ENCODE measurements at places on chromosomes 4 and X.

DNA sequence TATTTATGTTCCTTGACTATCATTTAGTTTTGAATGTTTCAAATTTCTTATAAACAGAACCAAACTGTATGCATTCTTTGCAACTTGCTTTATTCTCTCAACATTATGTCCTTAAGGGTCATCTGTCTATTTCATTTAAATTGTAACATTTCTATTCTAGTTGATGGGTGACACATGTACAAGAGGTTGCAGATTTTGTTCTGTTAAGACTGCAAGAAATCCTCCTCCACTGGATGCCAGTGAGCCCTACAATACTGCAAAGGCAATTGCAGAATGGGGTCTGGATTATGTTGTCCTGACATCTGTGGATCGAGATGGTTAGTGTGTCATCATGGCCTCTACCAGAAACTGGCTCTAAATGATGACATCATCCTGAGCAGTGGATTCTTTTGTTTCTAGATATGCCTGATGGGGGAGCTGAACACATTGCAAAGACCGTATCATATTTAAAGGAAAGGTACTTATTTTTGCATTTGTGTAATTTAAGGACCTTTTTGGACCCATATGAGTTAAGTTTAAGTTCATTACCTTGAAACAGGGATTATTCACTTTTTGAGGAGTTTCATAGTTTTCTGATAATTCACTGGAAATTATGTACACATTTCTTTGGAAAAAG lies 6.1 kb downstream of the LIAS start:
- no peaks in the 10 kb centered on the region for H3K4me1 ChIP-seq
- H3K27me3 ChIP-seq: no peaks in the 10 kb centered on the region
- DNase-seq: no peak
- H3K27ac ChIP-seq: no peak overlapping the region
- H3K36me3 ChIP-seq: peaks cover 34% of the 10 kb centered on the region
- no peak overlapping the region for H3K4me3 ChIP-seq

GRCh38 chr4:111400741-111401140 lies 744.5 kb upstream of the FAM241A start:
- no peak overlapping the region for H3K27ac ChIP-seq
- no peaks in the 10 kb centered on the region for H3K4me1 ChIP-seq
- H3K36me3 ChIP-seq: no peaks in the 10 kb centered on the region
- H3K4me3 ChIP-seq: no peak overlapping the region
- DNase-seq: no peak

- H3K4me1 ChIP-seq: peaks cover 34% of the 10 kb centered on the region
- H3K27ac ChIP-seq: no peak overlapping the region
- peak; percentile 22 for DNase-seq
- H3K27me3 ChIP-seq: no peaks in the 10 kb centered on the region
- no peak overlapping the region for H3K4me3 ChIP-seq
These were observed 21.2 kb downstream of the SRD5A3 start for GRCh38 chr4:55367084-55367722.

- H3K4me3 ChIP-seq: no peak overlapping the region
- DNase-seq: no peak
- no peaks in the 10 kb centered on the region for H3K27me3 ChIP-seq
- H3K36me3 ChIP-seq: no peaks in the 10 kb centered on the region
These were observed 404.5 kb downstream of the GBA3 start for GRCh38 chr4:23097251-23097650.

DNA sequence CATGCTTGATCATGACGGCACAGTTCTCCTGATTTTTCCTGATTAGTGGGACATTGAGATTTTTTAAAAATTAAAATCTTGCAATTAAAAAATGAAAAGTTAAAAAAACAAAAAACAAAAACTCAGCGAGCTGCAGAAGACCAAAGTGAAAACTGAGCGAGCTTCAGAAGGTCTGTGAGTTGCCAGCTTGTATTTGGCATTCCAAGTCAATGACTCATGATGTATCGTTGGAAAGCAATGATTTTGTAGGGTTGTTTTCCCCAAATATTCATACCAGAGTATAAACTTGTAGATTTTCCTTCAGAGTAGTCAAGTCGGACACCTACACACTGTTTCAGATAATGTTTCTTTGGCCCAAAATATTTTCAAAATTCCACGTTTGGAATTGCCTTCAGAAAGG lies 76.9 kb downstream of the LRRC66 start:
- no peak for DNase-seq
- no peaks in the 10 kb centered on the region for H3K27me3 ChIP-seq
- H3K4me1 ChIP-seq: no peaks in the 10 kb centered on the region
- no peaks in the 10 kb centered on the region for H3K36me3 ChIP-seq

GRCh38 chr4:124028182-124028581 lies 631.6 kb downstream of the SPRY1 start:
- no peaks in the 10 kb centered on the region for H3K36me3 ChIP-seq
- H3K27ac ChIP-seq: no peak overlapping the region
- H3K4me3 ChIP-seq: no peak overlapping the region
- H3K4me1 ChIP-seq: no peaks in the 10 kb centered on the region

DNA sequence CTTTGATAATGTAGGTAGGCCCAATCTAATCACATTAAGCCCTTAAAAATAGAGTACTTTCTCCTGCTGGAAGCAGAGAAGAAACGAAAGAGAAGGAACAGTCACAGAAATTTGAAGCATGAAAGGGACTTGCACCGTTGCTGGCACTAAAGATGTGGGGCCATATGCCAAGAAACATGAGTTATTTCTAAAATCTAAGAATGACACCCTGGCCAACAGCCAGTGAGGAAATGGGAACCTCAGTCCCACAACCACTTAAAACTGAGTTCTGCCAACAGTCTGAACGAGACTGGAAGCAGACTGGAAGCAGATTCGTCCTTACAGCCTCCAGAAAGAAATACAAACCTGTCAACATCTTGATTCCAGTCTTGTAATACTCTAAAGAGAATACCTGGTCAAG lies 70.1 kb downstream of the CENPC start:
- no peak overlapping the region for H3K27ac ChIP-seq
- DNase-seq: no peak
- no peaks in the 10 kb centered on the region for H3K27me3 ChIP-seq
- H3K4me1 ChIP-seq: peaks cover 13% of the 10 kb centered on the region
- H3K36me3 ChIP-seq: peaks cover 7% of the 10 kb centered on the region

DNA sequence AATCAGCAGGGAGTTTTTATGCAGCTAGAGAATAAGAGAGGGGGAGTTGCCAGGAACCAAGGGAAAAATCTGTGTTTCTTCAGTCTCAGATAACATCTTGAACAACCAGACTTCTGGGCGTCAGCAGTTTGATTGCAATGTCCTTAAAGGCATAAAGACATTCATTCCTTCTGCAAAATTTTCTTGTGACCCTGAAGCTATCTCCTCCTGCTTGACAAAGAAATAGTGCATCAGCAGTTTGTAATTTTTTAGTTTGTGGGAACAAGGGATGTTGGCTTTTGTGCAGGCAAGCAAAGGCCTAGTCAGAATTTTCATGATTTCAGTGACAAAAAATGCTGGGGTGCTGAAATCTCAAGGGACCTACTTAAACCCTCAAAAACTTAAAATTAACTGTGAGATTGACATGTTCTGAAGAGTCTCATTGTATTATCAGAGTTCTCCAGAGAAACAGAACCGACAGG lies 125.8 kb upstream of the UNC5C start:
- H3K36me3 ChIP-seq: no peaks in the 10 kb centered on the region
- H3K27me3 ChIP-seq: no peaks in the 10 kb centered on the region
- no peaks in the 10 kb centered on the region for H3K4me1 ChIP-seq
- no peak overlapping the region for H3K27ac ChIP-seq
- no peak overlapping the region for H3K4me3 ChIP-seq

DNA sequence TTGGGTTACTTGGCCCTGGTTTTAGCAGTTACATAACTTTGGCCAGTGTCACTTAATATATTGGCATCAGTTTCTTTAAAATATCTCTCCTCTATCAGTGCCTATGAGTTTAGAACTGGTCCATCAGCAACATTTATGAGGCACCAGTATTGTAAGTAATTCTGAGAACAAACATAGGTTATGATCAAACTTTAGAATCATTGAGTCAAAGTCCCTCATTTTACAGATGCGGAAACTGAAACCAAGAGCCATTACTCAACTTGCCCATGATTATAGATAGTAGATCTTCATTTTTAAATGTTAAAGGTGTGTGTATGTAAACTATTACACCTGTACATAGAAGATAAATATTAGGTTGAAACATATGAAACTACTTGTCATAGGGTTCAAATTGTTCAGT lies 4.5 kb downstream of the NIPAL1 start:
- peaks cover 6% of the 10 kb centered on the region for H3K4me1 ChIP-seq
- no peak overlapping the region for H3K4me3 ChIP-seq
- no peak for DNase-seq
- no peak overlapping the region for H3K27ac ChIP-seq
- H3K27me3 ChIP-seq: peaks cover 17% of the 10 kb centered on the region

DNA sequence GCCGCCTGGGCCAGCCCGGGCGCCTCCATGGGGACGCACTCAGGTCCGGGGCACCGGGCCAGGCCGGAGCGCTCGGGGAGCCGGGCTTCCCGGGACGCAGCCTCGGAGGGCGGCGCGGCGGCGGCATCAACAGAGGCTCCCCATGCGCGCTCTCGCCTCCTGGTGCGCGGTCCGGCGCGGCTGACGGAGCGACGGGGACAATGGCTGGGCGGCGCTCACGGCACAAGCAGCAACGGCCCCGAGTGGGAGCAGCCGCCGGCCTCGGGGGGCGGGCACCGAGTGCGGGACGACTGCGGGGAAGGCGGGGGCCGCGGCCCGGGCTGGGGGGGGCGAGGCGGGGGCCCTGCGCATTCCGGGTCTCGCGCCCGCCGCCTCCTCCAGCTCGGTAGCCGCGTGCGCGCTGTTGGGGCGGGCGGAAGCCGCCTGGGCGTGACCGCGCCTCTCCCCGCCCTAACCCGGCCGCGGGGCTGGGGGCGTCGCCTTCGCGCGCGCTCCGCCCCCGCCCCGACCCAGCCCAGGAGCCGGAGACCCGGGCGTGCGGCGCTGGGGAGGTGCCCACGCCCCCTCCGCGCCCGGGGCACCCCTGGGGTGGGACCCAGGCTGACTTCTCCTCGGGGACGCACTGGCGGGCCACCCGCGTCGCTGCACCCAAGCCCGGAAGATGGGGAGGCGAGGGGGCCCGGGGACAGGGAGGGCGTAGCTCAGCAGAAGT lies at the start of gene PRKX:
PRKX (minus strand) TSS at position 425 of the 712 bp plus-strand sequence; CDS start at position 29, 396 bp downstream.
- peaks cover 5% of the 10 kb centered on the region for H3K27me3 ChIP-seq
- H3K4me3 ChIP-seq: peak within 1 kb of the TSS; percentile 63
- no peaks in the 10 kb centered on the region for H3K4me1 ChIP-seq
- no peak within 1 kb of the TSS for H3K27ac ChIP-seq
- no peaks in the 10 kb centered on the region for H3K36me3 ChIP-seq

GRCh38 chr4:153265306-153266047 lies 61.2 kb downstream of the TRIM2 start:
- no peaks in the 10 kb centered on the region for H3K36me3 ChIP-seq
- H3K4me1 ChIP-seq: peaks cover 43% of the 10 kb centered on the region
- no peaks in the 10 kb centered on the region for H3K27me3 ChIP-seq
- no peak overlapping the region for H3K4me3 ChIP-seq
- no peak overlapping the region for H3K27ac ChIP-seq
- no peak for DNase-seq

DNA sequence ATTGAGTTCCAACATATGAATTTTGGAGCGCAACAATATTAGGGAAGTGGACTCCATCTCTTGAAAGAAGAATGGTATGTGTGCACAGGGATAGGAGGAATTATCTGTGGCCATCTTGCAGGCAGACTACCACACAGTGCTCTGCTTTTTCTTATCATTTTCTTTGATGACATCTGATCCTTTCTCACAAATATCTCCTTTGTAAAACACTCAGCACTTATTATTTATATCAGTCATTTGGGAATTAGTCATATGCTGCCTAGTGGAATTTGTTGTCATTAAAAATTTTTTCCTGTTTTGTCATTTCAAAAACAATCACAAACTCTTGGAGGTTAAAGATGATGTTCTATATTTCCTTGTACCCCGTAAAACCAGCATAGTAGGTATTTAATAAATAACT lies 444.3 kb upstream of the ATOH1 start:
- no peaks in the 10 kb centered on the region for H3K4me1 ChIP-seq
- DNase-seq: no peak
- H3K36me3 ChIP-seq: no peaks in the 10 kb centered on the region
- H3K27ac ChIP-seq: no peak overlapping the region
- no peak overlapping the region for H3K4me3 ChIP-seq

GRCh38 chr4:22071749-22072148 lies 123.2 kb upstream of the KCNIP4 start:
- H3K27ac ChIP-seq: no peak overlapping the region
- no peak overlapping the region for H3K4me3 ChIP-seq
- DNase-seq: no peak
- no peaks in the 10 kb centered on the region for H3K4me1 ChIP-seq

GRCh38 chr4:41655177-41655576 lies 93.3 kb downstream of the PHOX2B start:
- H3K4me3 ChIP-seq: no peak overlapping the region
- no peak for DNase-seq
- H3K36me3 ChIP-seq: no peaks in the 10 kb centered on the region
- no peaks in the 10 kb centered on the region for H3K27me3 ChIP-seq
- no peak overlapping the region for H3K27ac ChIP-seq

DNA sequence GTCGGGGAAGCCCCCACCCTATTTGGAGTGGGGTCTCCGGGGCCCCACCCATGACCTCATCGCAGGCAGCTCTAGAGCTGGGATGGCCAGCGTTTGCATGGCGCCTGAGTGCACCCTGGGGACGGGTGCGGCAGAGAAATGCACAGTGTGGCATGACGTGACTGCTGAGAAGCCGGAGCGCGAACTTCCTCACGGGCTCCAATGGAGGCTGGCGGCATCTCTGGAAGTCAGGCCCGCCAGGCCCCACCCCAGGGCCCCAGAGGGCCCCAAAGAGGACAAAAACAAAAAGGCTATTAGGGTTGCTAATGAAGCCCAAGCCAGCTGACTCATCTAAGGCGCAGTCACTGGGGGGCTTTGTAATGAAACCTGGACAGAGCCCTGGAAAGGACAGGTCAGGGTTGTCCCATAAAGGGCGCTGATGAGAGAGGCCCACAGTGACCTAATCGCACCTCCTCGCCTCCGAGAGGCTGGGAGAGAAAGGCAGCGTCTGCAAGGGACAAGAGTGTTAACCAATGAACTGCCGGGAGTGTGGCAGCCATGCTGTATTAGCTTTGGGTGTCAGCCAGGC lies 86.0 kb upstream of the C1QTNF7 start:
- no peak overlapping the region for H3K27ac ChIP-seq
- no peak for DNase-seq
- no peaks in the 10 kb centered on the region for H3K27me3 ChIP-seq
- H3K4me1 ChIP-seq: 0 out of 2 replicates have a peak, but pooled peaks cover 5% of the 10 kb centered on the region
- H3K4me3 ChIP-seq: no peak overlapping the region

- no peaks in the 10 kb centered on the region for H3K27me3 ChIP-seq
- no peak for DNase-seq
- H3K4me1 ChIP-seq: no peaks in the 10 kb centered on the region
- no peak overlapping the region for H3K27ac ChIP-seq
- H3K36me3 ChIP-seq: no peaks in the 10 kb centered on the region
These were observed 207.0 kb downstream of the NAP1L3 start for GRCh38 chrX:93466383-93466782.

- no peak overlapping the region for H3K27ac ChIP-seq
- H3K36me3 ChIP-seq: no peaks in the 10 kb centered on the region
- H3K4me3 ChIP-seq: no peak overlapping the region
- H3K4me1 ChIP-seq: peaks cover 15% of the 10 kb centered on the region
These were observed 217.9 kb downstream of the ARAP2 start for GRCh38 chr4:36026348-36026880.

- H3K4me1 ChIP-seq: peaks cover 7% of the 10 kb centered on the region
- peaks cover 5% of the 10 kb centered on the region for H3K36me3 ChIP-seq
- DNase-seq: no peak
These were observed 111.2 kb upstream of the ZNF827 start for GRCh38 chr4:146049802-146050201.

Data from GM23338 (cell line).